ENCODE measurements at places on chromosomes 12 and 14.

DNA sequence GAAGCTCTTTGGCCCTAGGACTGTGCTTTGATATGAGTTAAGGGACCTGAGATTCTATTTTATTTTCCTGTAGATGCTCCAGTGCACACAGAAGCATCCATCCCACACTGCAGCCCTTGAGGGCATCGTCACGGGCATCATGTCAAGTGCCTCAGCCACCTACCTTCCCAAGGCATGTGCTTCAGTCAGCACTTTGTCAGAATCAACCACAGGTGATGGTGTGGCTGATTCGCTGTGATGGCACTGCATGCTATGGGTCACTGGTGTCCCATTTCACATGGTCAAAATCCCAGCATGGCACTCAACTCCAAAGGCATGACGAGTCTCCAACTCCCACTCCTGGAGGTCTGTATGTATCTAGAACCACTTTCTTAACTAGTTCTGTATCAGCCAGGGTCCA lies 100.8 kb downstream of the AACS start:
- no peak for DNase-seq

DNA sequence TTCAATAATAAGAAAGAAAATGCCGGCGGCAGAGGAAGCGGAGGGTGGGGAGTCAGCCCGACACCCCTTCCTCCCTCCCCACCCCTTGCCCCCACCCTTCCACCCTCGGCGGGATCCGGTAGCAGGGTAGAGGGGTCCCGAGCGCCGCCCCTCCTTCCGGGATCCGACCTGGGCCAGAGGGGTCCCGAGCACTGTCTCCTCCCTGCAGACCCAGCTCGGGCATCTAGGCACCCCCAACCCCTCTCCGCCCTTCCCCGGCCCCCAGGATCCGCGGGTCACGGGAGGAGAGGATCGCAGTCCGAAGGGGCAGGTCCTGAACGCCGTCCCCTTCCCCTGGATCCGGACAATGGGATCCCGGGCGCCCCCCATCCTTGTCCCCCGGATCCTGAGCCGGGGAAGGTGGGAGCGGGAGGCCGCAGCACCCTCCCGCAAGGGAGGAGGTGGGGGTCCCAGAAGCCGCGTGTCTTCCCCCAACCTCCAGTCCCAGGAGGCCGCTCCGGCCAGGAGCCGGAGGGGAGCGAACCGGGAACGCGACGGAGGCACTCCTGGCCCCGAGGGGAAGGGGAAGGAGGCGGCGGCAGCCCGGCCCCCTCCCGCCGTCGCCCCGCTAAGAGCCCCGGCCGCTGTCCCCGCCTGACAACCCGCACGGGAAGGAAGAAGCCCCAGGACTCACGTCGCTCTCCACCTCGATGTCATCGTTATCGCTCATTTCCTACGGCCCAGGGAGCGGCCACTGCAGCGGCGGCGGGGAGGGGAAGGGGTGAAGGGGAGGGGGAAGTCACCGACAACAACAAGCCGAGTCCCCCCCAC lies 481 bp downstream of the MAX start:
- DNase-seq = no peak

DNA sequence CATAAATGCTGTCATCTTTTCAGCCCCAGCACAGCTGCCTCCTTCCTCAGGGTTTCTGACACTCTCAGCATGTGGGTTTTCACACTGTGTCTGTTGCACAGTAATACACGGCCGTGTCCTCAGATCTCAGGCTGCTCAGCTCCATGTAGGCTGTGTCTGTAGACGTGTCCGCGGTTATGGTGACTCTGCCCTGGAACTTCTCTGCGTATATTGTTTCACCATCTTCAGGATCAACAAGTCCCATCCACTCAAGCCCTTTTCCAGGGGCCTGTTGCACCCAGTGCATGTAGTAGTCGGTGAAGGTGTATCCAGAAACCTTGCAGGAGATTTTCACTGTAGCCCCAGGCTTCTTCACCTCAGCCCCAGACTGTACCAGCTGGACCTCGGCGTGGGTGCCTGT lies 1210.6 kb downstream of the TMEM121 start:
- no peak for DNase-seq

GRCh38 chr14:66015071-66015780 lies 470.9 kb upstream of the CCDC196 start:
- DNase-seq = no peak

DNA sequence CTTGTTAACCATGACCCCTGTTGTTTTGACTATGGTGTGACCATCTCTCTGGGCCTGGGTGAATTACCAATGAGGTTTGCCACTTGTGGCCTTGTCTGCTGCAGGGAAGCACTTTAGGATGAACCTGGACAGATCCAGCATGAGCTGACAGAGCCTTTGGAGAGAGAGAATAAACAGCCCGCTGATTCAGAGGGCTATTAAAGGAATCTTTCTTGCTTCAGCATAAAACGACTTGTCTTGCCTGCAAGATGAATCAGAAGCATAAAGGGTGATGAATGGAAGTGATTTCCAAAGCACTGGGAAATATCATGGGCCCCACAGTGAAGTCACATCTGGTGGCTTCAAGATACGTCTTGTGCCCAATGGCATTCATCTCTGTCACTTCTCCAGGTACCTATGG lies 69.0 kb upstream of the WSCD2 start:
- DNase-seq = no peak

GRCh38 chr12:117142094-117142493 lies 42.9 kb upstream of the TESC start:
- DNase-seq = no peak

- DNase-seq = no peak
Observed at GRCh38 chr14:69244946-69245345, 15.0 kb upstream of the GALNT16 start.

DNA sequence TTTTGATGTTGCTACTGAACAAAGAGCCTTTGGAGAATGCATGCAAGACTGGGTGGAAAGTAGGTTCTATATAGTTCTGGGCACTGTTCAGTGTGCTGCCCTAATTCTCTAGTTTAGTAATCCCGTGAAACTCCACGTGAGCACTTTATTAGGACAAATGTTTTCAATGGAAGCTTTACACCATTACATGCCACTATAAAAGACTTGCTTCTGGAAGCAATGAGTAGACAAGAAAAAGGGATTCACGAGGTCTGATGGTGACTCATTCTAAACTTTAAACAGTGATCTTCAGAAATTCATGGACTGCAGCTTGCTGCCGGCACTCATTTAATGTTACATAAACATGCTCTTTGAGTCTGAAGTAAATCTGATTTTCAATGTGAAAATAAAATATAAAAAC lies 22.3 kb downstream of the ATG14 start:
- DNase-seq = peak; percentile 75

- DNase-seq = no peak
Observed at GRCh38 chr14:94771906-94772490, 2.1 kb upstream of the GSC start.

- no peak for DNase-seq
Observed at GRCh38 chr12:127903146-127903545, 363.8 kb upstream of the TMEM132C start.

DNA sequence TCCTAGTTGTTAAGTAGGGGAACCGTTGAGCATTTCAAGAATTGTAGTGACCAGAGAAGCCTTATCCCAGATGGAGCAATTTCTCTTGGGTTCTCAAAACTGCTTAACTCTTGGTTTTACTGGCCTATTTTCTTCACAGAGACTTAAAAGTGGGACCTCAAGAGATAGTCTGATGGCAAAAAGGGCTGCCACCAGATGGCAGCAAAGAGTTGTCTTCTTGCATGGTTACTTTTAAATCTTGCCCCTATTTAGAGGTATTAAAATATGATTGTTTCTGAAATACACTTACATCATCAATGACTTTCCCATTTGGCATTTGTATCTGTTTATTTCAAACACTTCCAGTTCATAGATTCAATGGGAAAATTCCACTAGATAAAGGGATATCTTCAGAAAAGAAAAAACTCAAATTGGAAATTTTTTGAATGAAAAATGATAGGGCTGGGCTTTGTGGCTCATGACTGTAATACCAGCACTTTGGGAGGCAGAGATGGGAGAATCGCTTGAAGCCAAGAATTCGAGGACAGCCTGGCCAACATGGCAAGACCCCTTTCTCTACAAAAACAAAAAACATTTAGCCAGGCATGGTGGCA lies 69.9 kb upstream of the CNTN1 start:
- peak; percentile 88 for DNase-seq
